Hepatocyte (in vitro differentiated cells): ENCODE measurements at places on chromosomes 11 and 22. TPM values are rescaled to one million over a fixed set of nuclear protein-coding genes. Genes with fewer than 3 reads are reported as not detected.

CARNS1 gene
- 7.7 and 11.5 TPM in 2 replicates for polyA plus RNA-seq

COMT gene
- 129 and 153 TPM in 2 replicates for polyA plus RNA-seq

PEX26 gene
- 3.7 and 5.4 TPM in 2 replicates for polyA plus RNA-seq

C22orf15 gene
- polyA plus RNA-seq = 0.35 and 0.37 TPM in 2 replicates

NRXN2 gene
- polyA plus RNA-seq = 1.7 and 2.8 TPM in 2 replicates

CNTN5 gene
- 9.6 and 12.3 TPM in 2 replicates for polyA plus RNA-seq

MYO7A gene
- 10.1 and 12.6 TPM in 2 replicates for polyA plus RNA-seq

OSBPL5 gene
- 9.8 and 12.5 TPM in 2 replicates for polyA plus RNA-seq

GRIK4 gene
- polyA plus RNA-seq = 0.95 and 2.3 TPM in 2 replicates

C11orf24 gene
- polyA plus RNA-seq = 76.2 TPM in 2 replicates

PRG3 gene
- polyA plus RNA-seq = not detected in 2 replicates

BTG4 gene
- polyA plus RNA-seq = not detected in 2 replicates

P2RY6 gene
- polyA plus RNA-seq = 8.9 and 9.7 TPM in 2 replicates

SMC1B gene
- polyA plus RNA-seq = 0.10 TPM in 1 of 2 replicates, not detected in the other

CARS1 gene
- 41.8 and 42.0 TPM in 2 replicates for polyA plus RNA-seq

RBMXL2 gene
- 0.35 TPM in 1 of 2 replicates, not detected in the other for polyA plus RNA-seq

XKR3 gene
- 0.98 and 1.1 TPM in 2 replicates for polyA plus RNA-seq

TRMT112 gene
- 292 and 311 TPM in 2 replicates for polyA plus RNA-seq

FADS2 gene
- polyA plus RNA-seq = 277 and 356 TPM in 2 replicates

NLRP6 gene
- polyA plus RNA-seq = 1.4 TPM in 1 of 2 replicates, not detected in the other

CATSPER1 gene
- not detected in 2 replicates for polyA plus RNA-seq

OR10D3 gene
- polyA plus RNA-seq = not detected in 2 replicates

OR8D1 gene
- polyA plus RNA-seq = not detected in 2 replicates

MRGPRE gene
- not detected in 2 replicates for polyA plus RNA-seq

MS4A6A gene
- 1.4 and 5.8 TPM in 2 replicates for polyA plus RNA-seq

NFAM1 gene
- 0.15 and 1.0 TPM in 2 replicates for polyA plus RNA-seq

SHISAL1 gene
- 0.36 and 0.66 TPM in 2 replicates for polyA plus RNA-seq

THRSP gene
- polyA plus RNA-seq = 0.13 and 0.17 TPM in 2 replicates

ARHGAP8 gene
- polyA plus RNA-seq = 50.4 and 62.8 TPM in 2 replicates
